ENCODE measurements at places on chromosomes 6 and 20.

GRCh38 chr6:129454488-129454887 lies 255.5 kb downstream of the ARHGAP18 start:
- DNase-seq, result no peak

DNA sequence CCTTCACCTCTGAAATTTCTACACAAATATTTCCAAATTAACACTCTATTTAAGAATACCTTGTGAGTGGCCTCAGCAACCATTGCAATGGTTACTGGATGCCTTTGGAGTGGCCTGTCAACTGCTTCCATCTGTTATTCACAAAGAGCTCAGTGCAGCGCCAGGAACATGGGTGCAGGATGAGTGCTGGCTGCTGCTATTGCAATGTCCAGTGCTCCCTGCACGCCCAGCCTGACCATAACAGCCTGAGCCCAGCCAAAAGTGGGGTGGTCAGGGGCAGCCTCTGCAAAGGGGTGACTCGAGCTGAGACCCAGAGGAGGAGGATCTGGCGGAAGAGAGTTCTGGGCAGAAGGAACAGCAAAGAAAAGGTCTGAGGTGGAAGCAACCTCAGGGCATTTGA lies 18.4 kb downstream of the CASS4 start:
- DNase-seq, result no peak

DNA sequence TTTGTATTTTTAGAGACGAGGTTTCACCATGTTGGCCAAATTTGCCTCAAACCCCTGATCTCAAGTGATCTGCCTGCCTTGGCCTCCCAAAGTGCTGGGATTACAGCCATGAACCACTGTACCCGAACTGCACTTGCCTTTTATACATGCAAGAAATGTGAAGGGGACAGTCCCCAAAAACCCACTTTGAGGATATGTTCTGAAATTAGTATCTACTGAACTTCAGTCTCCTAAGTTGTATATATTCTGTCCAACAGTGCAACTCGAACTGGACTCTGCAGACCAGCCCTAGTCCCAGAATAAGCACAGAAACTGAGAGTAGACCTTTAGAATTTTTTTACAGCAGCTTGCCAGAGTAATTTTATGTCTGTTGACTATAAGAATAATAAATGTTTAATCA lies 28.5 kb downstream of the BACH2 start:
- no peak for DNase-seq

- no peak for DNase-seq
Measured at GRCh38 chr20:63319164-63320040, 26.4 kb downstream of the COL20A1 start.

DNA sequence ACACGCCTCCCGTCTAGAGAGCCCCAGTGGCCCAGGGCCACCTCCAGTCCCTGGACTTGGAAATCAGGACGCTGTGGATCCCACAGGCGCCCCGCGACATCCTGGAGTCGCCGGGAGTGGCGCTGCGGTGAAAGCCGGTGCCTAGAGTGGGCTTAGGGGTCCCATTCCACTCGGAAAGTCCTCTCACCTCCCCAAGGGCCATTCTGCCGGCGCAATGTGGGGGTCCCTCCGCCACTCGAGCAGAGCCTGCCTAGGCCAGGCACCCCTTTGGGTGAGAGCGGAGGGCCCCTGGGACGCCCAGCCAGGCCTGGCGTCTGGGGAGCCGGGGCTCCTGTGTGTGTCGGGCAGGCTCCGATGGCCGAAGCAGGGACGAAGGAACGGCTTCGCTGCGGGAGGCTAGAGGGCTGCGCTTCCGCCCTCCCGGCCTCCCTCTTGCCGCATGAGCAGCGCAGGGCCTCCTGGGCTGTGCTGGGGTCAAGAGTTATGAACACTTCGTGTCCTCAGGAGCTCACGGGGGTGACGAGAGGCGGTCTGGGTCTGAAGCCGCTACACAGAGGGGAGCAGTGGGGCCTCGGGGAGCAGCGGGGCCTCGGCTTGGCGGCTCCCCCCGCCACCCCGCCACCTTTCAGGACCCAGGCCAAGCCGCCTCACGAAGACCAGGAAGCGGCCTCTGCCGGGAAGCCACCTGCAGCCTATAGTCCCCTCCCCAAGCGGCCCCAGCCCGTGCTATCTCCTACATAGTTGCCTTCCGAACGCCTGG lies 13.6 kb downstream of the POU3F2 start:
- no peak for DNase-seq

DNA sequence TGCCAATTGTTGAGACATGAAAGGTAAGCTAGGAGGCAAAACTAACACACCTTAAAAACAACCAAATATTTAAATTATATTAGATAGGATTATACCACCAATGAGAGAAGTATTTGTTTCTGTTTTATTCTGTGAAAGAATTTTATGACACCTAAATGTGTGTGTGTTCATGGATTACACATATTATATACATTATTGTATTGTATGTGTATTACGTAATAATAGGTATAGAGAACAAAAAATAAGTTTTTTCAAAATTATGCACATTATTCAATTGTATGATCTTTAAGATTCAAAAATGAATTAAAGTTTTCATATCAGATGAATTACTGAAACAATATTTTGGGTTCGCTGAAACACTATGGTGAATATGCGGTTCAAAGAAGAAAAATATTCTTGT lies 84.3 kb upstream of the FABP7 start:
- no peak for DNase-seq

GRCh38 chr6:165055231-165055630 lies 254.2 kb downstream of the C6orf118 start:
- no peak for DNase-seq

DNA sequence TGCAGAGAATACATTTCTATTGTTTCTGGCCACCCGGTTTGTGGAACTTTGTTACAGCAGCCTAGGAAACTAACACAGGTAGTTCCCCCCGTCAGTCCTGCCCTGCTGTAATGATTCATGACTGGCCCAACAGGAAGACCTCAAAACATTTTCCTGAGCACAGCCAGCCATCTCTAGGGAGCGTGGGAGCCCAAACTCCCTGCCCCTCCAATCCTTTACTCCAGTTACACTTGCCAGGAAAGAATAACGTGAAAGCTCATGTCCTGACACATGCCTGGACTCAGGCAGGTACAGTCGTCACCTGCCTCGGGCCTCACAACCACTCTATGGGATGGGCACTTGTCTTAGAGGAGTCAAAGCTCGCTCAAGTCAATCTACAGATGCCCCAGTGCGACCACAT lies 8.4 kb downstream of the TXNDC5 start:
- no peak for DNase-seq

DNA sequence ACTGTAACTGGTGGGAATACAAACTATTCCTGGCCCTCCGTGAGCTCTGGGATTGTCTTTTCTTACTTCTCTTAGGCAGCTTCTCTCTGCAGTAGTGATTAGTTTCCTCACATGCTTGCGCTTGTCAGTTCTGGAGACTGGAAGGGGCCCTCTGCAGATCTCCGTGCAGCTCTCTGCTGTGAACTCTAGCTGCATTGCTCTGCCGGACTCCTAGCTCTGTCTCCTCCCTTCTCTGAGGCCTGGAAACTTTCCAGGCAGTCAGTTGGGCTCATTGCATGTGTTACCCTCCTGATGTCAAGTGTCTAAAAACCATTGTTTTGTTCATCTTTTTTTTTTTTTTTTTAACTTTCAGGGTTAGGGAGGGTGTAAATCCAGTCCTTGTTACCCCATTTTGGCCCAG lies 102.3 kb downstream of the CTNNBL1 start:
- no peak for DNase-seq

DNA sequence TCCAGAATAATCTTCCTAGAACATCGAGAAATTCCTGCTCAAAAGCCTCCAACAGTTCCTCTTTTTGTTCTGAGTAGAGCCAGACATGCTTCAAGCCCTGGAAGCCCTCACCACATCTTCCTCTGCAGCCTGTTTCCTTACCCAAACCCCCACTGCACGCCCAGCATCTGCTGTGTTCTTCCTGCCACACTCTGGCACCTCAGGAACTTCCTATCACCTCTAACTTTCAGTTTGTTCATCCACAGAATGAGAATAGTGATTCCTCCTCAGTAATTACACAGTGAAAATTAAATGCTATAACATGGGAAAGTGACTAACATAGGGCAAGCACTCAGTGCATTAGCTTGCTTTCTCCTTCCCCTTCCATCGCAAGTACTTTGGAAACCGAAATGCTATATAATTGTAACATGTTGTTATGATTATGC lies 26.3 kb downstream of the C6orf89 start:
- no peak for DNase-seq
